Right forelimb (tissue), 1 donor: ENCODE measurements at places on chromosomes 5 and 9.

- DNase-seq, result no peak
These were observed 93.4 kb upstream of the IRX4 start for GRCh38 chr5:1975898-1976765.

GRCh38 chr9:91103931-91104330 is 257.8 kb downstream of the AUH start:
- no peak for DNase-seq

DNA sequence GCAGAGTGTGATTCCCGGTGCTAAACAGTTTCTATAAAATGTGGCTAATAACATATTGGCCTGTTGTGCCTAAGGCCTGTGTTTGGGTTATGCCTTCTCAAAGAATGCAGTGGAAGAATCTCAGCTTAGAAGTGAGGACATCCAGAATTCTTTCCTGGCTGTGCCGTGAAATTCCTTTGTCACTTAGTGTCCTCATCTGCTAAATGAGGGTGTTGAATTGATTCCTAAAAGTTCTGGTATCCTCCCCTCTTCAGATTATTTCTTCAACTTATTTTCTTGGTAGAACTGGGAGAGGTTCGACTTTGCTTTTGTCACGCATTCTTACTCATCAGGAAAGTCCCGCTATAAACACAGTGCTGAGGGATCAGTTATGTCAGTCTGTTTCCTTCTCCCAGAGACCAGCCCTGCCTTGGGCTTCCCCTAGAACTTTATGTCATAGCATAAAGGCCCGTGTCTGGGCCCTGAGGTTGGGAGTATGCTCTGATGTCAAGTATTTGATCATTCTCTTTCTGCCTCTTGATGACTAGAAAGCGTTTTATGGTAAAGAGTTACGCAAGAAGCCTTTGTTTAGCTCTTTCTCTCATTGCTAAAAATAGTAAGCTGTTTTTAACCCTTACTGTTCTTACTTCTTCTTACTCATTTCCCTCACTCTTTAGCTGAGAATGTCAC is 29.5 kb downstream of the MTAP start:
- DNase-seq, result no peak

DNA sequence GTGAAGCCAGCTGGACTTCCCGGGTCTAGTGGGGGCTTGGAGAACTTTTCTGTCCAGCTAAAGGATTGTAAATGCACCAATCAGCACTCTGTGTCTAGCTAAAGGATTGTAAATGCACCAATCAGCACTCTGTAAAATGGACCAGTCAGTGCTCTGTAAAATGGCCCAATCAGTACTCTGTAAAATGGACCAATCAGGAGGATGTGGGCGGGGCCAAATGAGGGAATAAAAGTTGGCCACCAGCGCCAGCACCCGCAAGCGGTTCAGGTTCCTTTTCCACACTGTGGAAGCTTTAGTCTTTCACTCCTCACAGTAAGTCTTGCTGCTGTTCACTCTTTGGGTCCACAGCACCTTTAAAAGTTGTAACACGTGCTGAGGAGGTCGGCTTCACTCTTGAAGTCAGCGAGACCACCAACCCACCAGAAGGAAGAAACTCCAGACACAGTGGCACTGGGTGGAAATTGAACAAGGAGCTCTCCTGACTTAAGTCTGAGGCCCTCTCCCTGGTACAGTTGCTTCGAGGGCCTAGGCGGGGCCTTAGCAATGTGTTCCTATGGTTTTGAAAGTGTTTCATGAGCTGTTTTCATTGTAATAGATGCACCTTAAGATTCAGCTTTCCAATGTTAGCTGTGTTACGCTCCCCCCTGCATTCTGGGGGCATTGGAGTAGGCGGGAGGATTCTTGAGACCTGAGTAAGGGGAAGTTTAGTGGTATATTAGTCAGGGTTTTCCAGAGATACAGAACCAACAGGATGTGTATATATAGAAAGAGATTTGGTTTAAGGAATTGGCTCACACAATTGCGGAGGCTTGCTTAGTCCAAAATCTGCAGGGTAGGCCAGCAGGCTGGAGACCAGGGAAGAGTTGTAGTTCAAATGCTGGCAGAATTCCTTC is 21.5 kb upstream of the MYO10 start:
- DNase-seq, result no peak

GRCh38 chr5:74889523-74890105 is 23.4 kb upstream of the FAM169A start:
- DNase-seq, result no peak

GRCh38 chr9:2234371-2234893 is 219.3 kb downstream of the SMARCA2 start:
- no peak for DNase-seq

DNA sequence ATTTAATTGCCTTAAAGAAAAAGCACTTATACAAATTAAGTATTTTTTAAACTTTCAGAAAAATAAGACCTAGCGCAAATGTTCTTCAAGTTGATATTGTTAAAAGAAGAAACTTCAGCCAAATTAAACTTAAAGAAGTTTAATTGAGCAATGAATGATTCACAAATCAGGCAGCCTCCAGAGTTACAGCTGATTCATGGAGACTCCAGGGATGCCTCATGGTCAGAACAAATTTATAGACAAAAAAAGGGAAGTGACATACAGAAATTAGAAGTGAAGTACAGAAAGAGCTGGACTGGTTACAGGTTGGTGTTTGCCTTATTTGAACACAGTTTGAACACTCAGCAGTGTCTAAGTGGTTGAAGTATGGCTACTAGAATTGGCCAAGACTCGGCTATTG is 60.3 kb downstream of the CDKN2A start:
- DNase-seq, result no peak

DNA sequence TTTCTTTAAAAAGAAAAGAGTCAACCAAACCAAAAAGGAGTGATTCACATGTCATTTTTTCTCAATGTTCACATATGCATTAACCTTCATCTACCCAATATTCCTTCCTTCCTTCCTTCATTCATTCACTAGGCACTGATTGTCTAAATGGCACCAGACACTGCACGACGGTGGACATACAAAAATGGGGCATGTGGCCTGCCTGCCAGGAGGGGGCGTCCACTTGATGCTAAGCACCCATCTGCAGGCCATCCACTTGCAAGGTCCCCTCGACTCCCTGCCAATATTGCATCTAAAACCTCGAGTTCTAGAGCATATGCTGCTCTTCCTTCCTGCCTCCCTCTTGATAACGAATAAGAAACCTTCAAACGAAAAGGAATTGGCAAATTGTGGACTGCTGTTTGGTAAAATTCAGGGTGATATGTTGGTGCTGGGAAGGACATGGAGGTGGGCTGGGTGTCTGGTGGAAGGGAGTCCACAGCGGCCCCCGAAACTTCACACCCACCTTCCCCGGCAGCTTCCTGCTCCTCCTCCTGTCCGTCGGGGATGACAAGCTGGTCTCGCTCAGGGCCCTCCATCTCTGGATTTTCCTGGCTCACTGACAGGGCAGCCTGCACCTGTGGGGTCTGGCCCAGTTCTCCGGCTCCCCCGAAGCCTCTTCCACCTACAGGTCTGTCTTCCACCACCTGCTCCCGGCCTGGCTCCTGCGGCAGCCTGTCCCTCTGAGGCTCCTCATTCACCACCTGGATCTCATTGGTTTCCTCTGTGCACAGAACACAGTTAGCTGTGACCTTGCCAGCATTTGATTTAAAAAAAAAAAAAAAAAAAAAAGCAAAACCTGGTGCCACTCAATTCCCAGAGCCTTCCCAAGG is 64.3 kb downstream of the GOLM1 start:
- no peak for DNase-seq

GRCh38 chr9:34271265-34272006 is 57.6 kb downstream of the KIF24 start:
- no peak for DNase-seq

DNA sequence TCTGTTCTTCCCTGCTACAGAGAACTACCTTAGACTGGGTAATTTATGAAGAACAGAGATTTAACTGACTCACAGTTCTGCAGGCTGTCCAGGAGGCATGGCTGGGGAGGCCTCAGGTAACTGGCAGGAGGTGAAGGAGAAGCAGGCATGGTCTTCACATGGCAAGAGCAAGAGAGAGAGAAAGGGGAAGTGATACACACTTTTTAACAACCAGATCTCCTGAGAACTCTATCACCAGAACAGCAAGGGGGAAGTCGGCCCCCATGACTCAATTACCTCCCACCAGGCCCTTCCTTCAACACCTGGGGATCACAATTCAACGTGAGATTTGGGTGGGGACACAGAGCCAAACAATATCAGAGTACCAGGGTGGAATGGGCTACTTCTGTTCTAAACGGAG is 766.8 kb downstream of the TLE1 start:
- DNase-seq, result no peak

DNA sequence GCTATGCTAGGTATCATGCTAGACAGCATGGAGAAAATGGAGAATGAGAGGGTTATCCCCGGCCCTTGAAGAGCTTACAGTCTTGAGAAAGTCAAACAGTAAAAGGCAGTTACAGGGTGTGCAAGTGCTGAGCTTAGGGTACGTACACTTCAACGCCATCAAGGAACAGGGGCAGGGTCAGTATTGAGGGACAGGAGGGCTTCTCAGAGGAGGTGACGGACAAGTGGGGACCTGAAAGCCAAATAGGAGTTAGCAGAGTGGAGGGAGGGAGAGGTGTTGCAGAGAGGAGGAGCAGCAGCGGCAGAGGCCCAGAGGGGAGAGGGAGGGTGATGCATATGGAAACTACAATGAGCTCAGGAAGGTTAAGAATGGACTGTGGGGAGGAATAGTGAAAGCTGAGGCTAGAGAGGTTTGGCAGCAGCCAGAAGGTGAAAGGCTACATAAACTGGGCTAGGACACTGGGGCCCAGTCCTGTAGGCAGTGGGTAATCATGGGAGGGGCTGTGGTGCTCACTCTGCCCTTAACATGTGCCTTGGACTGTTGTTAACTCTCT is 88.0 kb downstream of the NRG2 start:
- no peak for DNase-seq
